NCI-H2081 treated with DMSO at 0.1 percent for 48 hours (cell line): ENCODE measurements at places on chromosomes 11 and 22.

GRCh38 chr22:44686873-44687600 lies 15.0 kb upstream of the PRR5 start:
- no peak for DNase-seq

- DNase-seq: no peak
Measured at GRCh38 chr11:57584341-57584740, 13.1 kb upstream of the SERPING1 start.

- DNase-seq: no peak
Measured at GRCh38 chr11:124832571-124832970, 32.4 kb upstream of the MSANTD2 start.

DNA sequence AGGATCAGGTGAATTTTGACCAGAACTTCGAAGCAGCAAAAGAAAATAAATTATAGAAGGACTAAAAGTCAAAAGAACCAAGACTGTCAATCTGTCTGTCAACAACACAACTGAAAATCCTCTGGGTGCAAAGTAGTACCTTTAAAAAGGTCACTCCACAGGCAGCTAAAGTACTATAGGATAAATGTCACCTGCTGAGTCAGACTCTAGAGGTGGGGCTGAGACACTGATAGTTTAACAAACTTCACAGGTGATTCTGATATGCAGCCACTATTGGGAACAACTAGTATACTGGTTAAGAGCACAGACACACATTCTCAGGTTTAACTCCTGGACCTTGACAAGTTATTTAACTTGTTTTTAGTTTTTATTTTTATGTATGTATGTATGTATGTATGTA lies 107.3 kb downstream of the FCHSD2 start:
- DNase-seq: no peak

DNA sequence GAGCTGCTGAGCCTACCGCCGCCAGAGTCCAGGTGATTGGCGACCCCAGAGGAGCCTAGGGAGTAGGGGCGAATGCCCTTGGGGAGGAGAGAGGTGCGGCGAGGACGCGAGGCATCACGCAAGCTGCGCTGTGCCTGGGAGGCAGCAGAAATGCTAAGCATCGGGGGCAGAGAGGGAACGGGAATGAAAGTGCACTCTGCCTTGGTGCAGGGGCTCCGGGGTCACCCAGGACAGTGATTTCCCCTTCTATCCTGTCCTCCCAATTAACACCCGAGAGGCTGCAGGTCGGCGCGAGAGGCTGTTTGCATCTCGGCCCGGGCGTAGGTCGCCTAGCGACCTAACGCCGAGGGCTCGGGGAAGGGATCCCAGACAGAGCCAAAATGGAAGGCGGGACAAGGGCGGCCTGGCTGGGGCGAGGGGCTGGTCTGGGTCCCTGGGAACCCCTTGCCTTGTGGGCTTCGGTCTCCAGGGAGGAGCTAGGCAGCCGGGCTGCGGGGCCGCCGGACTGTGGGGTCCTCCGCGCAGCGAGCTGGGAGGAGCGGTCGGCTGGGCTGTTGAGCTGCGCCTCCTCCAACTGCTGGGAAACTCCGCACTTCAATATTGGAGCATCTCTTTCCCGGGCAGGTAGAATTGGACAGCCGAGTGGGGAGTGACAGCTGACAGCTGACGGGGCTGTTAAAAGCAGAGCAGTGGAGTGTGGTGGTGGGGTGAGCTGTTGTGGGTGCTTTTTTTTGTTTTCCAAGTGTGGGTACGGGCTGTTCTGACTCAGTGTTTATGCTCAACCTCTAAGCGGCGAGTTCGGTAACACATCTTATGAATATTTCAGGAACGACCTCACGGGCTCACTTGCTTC lies 657 bp downstream of the ELMOD1 start:
- no peak for DNase-seq

DNA sequence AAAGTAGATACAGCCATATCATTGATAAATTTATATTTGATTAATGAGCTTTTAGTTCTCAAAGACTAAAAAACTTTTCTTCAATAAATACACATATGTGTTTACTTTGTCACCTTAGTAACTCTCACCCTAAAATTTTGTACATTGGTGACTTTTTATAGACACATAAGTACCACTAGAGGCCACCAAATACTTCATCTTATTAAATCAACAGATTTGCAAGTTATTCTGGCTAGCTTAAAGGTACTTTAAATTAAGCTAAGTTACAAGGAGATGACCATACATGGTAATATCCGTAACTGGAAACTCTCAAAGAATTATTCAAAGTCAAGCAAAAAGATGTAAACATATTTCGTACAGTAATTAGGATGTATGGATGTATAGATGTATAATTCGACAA lies 112.2 kb downstream of the SBF2 start:
- no peak for DNase-seq

- no peak for DNase-seq
Measured at GRCh38 chr11:39570526-39570925, 1888.9 kb downstream of the LRRC4C start.

DNA sequence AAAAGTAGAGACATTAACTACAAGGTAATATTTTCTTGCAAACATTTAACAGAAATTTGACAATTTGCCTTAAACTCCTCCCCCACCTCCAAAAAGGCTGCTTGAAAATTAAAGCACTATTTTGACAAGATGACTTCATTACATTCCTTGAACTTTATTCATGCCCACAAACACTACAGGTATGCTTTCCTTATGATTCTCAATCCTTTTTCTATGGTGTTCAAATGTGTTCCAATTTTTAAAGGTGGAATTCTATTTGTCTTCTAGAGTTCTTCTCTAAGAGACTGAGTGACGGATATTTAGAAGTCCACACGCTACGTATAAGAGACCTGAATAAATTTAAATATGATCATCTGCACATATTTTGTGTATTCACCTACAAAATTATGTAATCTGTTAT lies 69.4 kb downstream of the MRTFA start:
- DNase-seq: no peak

- no peak for DNase-seq
Measured at GRCh38 chr11:37532271-37532670, 934.2 kb upstream of the RAG2 start.

GRCh38 chr11:2989551-2989950 lies 2.6 kb downstream of the NAP1L4 start:
- DNase-seq: no peak

DNA sequence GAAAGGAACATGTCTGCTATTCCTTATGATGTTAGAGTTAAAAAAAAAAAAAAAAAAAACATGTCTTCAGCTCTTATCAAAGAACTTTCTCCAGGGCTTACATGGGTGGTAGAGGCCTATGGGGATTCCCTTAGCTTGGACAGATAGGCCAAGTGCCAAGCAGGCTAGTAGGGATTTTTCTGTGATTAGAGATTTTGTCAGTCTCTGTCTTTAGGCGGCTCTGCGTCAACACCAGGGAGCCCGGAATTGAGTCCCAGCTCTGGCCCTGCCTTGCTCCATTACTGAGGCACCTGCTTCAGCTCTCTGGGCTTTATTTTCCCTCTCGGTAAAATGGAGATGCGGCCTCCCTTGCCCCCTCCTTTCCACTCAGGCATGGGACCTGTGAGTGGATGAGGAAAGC lies 13.1 kb downstream of the CRY2 start:
- no peak for DNase-seq
